ENCODE measurements at places on chromosomes 12 and 14.

- DNase-seq: no peak
These were observed 13.2 kb upstream of the C1S start for GRCh38 chr12:7047306-7047705.

DNA sequence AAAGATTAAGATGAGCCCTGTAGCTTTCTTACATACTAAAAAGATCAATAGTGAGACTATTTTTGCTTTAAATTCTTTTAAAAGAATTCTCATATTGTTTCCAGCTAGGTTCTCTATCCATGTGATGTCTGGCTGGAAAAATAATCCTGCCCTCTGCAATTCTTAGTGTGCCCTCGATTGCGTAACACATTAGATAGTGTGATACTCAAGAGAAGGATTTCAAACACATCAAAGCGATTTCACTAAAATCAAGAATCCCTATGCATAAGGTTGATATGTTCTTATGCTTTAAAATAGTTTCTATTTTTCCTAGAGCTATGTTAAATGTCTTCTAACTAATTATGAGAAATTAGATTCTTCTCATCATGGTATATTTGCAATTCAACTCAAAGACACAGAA is 127.3 kb upstream of the PLEKHA5 start:
- DNase-seq: no peak

GRCh38 chr14:69077841-69078240 is 75.1 kb downstream of the DCAF5 start:
- no peak for DNase-seq

- no peak for DNase-seq
These were observed 64.8 kb downstream of the CACNA1C start for GRCh38 chr12:2117541-2117940.

- no peak for DNase-seq
These were observed 181.3 kb upstream of the SLC38A2 start for GRCh38 chr12:46553911-46554310.

DNA sequence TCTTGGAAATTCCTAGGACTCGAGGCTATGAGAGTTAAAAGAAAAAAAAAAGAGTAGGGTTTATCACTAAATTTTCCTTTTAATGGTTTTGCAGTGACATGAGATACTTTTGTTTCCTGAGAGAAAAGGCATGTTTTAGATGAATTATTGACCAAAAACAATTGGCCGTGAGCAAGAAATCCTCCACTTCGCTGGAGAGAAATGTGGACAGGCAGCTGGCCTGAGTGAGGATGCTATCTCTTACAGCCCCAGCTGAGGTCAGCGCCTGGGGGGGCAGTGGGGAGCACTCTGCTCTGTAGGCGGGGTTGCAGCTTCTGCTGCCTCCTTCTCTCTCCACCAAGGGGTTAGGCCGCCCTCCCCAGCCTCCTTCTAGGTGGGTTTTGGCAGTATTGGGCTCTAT is 54.7 kb downstream of the PRIMA1 start:
- peak; percentile 46 for DNase-seq

DNA sequence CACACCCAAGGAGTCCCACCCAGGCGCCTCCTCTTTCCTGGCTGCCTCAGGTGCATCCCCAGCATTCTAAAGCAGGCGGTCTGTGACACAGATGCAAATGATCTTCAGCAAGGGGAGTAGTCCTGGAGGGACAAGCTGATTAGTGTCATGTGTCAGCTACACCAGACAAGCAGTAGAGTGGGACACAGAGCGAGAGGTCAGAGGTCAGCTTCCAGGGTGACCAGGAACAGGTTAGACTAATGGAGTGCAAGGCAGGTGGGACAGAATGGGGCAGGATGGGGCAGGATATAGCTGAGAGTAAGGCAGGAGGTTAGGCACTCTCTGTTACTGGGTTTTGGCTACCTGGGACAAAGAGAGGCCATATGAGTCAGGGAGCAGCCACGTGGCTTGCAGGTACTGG is 534.0 kb downstream of the FUT8 start:
- DNase-seq: no peak

DNA sequence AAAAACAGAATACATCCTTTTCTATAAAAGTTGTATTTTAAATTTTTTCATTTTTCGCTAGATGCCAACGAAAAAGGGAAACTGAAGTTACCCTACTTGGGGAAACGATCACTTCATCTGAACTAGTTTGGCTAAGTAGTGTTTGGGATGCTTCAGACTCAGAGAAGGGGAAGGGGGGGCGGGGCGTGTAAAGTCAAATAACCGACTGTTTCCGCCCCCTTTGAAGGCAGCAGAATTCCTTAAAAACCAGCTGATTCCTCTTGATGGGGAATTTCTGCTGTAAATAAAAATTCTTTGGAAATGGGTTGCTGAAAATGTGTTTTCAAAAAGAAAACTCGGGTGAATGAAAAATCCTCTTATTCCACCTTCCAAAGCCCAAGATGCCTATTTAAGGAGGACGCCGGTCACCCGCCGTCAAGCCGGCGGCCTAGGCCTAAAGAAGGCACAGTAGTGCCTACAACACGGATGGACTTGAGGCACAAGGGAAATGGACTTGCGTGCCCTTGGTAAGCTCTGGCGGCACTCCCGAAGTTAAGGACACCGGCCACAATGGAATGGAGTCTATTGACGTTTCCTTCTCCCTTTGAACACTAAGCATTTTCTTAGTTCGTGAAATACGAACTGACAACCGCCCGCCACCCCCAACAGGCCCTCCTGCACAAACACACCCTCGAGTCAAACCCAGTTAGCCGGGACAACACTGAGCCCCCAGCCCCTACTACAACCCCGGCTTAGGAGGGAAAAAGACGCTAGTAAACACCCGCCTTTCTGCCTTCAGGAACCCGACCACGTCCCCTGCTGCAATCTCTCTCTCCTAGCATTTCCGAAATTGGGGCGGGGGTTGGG is 1.9 kb downstream of the ATXN2 start:
- DNase-seq: peak; percentile 52

- no peak for DNase-seq
These were observed 2.0 kb downstream of the MAP4K5 start for GRCh38 chr14:50530358-50530757.

DNA sequence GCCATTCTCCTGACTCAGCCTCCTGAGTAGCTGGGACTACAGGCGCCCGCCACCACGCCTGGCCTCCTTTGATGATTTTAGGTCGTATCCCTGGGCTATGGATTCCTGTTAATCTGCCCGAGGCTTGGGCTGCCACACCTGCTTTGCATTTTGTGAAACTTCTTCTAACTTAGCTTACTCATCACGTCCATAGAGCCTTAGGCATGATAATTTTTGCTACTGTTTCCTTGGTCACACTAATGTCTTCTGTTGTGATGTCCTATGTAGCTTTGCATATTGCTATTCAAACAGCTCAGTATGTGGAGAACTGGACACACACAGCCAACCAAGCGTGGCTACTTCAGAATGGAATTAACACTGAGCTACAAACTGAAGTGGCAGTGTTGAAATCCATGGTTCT is 47.5 kb upstream of the DDX11 start:
- DNase-seq: no peak

DNA sequence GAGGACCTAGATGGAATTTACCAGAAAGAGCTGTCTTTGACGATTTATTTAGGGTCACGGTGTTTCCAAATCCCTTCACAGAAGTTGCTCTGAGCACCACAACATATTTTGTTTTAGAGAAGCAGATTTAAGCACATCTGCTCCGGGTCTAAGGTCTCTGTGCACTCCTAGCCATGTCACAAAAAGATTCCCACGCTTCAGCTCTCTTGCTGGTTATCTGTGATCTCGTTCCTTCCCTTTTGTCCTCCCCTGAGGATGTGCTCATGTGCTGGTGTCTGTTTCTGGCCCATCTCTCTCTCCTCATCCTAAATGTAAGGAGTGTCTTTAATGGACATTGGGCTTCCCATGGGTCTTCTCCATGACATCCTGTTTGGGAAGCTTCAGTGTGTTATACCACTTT is 53.7 kb upstream of the GNPNAT1 start:
- DNase-seq: no peak

DNA sequence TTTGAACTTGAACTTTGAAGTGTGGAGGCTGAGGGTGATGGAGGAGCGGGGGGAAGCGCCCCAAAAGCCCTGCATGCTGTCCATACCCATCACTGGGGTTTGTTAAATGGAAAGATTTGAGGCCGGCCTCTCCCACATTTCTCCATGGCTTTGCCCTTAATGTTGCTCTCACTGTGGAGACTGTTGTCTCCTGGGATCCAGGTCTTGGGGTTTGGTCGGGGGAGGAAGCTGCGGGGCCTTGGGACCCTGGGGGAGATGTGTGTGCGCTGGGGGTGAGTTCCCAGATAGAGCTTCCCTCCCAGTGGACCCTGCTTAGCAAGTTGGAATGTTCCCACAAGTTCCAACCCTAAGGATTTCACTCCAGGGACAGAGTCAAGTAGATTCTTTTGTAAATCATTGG is 28.0 kb upstream of the LRTM2 start:
- DNase-seq: no peak

DNA sequence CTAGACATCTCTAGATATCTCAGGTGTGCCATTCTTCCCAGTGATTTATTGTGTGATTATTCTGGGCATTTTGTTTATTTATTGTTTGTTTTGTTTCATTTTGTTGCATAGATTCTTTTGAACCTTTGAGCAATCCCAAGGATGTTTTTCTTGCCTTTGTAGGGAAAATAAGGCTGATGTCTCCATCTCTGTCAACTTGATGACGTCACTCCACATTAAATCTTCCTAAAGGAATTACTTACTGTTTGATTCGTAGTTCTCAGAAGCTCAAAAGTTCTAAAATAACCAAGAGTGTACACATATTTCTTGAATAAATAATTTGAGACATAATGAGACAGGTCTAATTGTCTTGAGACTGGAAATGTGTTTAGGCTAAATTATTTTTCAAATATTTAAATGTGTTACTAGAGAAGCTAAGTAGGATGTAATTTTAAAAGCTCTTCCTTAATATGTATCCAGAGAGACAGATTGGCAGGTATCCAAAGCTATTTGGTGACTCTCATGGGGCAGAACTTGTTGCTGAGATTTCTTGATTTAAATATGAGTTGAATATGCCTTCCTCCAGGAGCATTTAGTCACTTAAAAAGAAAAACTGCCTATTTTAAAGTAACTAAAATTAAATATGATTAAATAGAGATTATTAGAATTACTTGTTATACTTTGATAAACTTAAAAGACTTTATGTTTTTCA is 128.7 kb downstream of the CNTN1 start:
- no peak for DNase-seq

GRCh38 chr14:90644882-90645281 is 171.3 kb downstream of the TTC7B start:
- DNase-seq: no peak

GRCh38 chr12:131834798-131835615 is 6.8 kb downstream of the MMP17 start:
- no peak for DNase-seq

GRCh38 chr14:91229005-91229382 is 15.5 kb downstream of the GPR68 start:
- no peak for DNase-seq

GRCh38 chr12:115813256-115813655 is 464.2 kb downstream of the MED13L start:
- no peak for DNase-seq

- DNase-seq: no peak
These were observed 20.5 kb downstream of the TTC7B start for GRCh38 chr14:90795744-90796143.

- DNase-seq: no peak
These were observed 23.9 kb downstream of the CLSTN3 start for GRCh38 chr12:7154042-7154441.

DNA sequence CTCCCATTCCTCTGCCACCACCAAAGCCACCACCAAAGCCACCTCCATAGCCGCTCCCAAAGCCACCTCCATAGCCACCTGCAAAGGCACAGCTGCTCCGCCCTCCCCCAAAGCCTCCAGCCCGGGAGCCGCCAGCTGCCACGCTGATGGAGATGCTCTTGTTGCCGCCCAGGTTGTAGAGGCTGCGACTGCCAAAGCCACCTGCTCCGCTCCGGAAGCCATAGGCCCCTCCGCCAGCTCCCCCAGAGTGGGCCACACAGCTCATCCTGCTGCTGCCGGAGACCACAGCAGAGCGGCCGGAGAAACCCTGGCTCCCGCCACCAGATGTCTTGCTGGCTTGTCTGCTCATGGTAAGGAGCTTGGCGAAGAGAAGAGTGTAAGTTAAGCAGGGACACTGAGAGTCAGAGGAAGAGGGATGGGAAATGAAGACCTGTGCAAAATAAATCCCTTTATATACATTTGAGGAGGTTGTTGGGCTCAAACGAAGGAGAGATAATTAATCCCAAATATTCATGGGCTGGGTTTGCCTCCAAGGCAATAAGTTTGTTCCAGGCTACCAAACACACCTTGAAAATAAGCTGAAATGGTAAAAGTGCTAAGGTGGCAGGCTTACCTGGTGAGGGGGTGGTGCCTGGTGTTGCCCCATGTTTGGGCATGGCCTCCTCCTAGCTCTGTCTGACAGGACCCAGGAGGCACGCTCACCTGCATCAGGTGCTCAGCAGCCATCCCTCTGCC is at the start of gene KRT3:
KRT3 (minus strand) TSS at position 424 of the 735 bp plus-strand sequence; CDS start at position 349, 75 bp downstream.
- no peak for DNase-seq

DNA sequence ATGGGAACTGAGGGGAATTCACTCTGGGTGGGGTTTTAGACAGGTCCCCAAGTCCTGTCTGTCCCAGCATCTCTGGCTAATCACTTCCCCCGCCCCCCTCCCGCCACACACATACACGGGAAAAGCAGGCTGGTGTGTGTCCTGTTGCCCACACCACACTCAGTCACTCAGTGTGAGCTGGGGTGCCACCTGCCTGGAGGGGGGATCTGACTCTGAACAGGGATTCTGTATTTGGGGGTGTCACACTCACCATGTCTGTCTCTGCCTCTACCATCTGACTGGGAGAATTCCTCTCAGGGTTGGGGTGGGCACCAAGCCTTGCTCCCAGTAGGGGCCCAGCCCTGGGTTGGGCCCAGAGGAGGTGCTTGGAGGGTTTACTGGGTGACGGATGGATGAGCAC is 31.1 kb downstream of the SH2B3 start:
- no peak for DNase-seq

DNA sequence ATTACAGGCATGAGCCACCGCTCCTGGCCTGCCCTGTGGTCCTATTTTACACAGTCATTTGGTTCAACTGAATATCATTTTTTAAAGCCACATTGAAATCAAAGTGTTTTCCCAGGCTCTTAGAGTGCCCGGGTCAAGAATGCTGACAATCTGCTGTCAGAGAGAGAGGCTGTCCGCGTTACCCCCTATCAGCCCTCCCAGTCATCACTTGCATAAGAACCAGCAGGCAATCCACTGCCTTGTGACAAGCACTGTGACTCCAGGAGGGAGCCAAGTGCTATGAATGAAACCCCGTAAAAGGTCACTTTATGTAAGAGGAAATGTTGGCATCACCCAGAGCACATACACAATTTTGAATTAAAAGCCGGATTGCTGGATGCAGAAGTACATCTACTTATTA is 13.5 kb downstream of the PHLDA1 start:
- DNase-seq: no peak

DNA sequence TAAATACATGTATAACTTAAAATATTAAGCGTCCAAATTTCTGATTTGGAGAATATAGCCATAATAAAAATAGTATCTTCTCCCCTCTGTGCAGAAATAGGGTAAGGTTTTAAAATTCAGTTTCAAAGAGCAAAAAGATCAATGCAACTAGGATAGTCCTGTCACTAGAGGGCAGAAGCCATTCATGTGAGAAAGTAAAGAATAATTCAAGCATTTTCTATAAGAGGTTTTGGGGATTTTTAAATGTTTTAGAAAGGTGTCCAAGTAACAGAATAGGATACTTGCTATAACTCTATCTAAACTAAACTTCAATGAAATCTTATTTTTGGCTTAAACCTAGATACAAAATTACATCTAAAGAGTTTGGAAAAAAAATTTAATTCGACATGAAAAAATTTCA is 50.3 kb downstream of the ADAMTS20 start:
- DNase-seq: no peak
